ENCODE measurements at places on chromosomes 5 and 9.

GRCh38 chr9:90054810-90055209 is 450.0 kb downstream of the GADD45G start:
- no peak for DNase-seq

- no peak for DNase-seq
These were observed 12.2 kb downstream of the IRF1 start for GRCh38 chr5:132478366-132478871.

GRCh38 chr5:138945421-138946240 is 70.5 kb upstream of the LRRTM2 start:
- DNase-seq: no peak

- no peak for DNase-seq
These were observed 28.1 kb upstream of the PIK3R1 start for GRCh38 chr5:68187268-68188055.

GRCh38 chr9:79984429-79985067 is 412.8 kb downstream of the TLE4 start:
- DNase-seq: no peak

DNA sequence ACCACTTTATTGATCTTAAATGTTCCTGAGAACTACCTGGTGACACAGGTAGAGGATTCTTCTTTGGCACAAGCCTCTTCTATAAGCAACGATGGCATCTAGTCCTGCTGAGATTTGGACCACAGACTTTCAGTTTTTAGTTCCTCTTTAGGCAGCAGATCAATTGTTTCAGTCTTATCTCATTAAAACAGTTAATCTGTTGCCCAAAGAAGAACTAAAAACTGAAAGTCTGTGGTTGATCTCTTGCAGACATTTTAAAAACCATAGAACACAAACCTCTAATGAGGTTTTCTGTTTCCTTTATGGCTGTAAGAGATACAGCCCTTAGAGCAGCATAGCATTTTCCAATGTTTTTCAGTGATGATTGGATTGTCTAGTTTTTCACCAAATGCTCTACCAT is 480.9 kb downstream of the MTRR start:
- no peak for DNase-seq

- peak; percentile 92 for DNase-seq
These were observed 92.6 kb upstream of the TRIM32 start for GRCh38 chr9:116594547-116594946.

DNA sequence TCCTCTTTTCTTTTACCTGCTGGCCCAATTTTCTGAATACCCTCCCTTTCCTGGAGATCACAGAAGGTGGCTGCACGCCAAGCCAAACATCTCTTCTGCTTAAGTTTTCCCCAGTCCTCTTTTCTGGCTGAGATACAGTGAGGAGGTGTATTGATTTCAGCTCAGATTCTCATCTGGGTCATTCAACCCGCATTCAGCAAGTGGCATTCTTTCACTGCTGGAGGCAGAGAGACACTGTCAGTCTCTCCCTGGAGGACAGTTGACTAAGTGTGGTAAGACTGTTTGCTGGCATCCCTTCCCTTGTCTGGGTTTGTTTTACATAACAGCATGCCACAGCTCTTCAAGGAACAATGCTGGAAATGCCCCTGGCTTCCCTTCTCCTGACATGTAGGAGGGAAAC is 60.5 kb downstream of the GABRG2 start:
- DNase-seq: no peak

DNA sequence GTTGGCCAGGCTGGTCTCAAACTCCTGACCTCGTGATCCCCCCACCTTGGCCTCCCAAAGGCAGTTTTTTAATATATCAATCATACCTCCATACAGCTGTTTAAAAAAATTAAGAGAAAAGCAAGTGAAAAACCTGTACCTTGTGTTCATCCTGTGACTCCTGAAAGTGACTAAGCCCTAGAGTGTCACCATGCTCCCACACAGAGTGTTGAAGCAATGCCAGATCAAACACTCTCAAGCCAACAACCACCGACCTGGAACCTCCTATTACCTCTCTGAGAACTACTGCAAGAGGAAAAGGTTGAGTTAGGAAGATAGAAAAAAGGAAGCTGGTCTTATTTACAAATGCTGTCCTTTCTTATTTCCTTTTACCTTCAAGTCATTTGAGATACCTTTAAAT is 123.5 kb downstream of the RASEF start:
- no peak for DNase-seq

DNA sequence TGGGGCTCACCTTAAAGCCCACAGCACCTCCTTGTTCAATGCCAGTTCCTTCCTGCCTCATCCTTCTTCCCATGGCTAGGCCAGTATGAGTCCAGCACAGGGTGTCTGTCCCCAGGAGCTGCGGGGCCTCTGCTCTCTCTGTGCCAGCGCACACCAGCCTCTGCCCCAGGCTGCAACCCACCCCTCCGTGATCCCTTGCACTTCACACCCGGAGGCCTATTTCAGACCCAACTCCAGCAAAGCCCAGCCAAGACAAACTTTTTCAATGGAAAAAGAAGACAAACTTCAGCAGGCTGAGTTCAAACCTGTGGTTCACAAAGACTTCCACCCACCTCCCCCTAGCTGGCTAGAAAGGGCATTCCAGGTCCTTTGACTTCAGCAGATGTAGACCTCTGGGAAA is 56.2 kb upstream of the OTULINL start:
- DNase-seq: no peak

DNA sequence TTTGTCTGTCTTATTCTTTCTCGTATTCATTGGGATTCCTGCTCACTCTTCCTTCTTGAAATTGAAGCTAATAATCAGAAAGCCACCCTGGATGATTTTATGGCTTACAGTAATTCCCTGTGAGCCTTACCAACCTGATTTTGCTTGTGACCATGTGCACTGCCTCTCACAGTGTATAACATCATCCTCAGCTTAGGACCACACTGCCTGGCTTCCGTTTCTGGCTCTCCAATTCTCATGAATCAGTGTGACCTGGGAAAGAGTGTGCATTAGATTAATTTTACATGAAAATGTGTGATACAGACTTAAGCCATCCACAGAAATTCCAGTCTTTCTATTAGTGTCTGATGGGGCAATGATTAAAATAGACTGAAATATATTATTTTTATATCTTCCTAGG is 126.8 kb upstream of the DMRT1 start:
- DNase-seq: no peak

DNA sequence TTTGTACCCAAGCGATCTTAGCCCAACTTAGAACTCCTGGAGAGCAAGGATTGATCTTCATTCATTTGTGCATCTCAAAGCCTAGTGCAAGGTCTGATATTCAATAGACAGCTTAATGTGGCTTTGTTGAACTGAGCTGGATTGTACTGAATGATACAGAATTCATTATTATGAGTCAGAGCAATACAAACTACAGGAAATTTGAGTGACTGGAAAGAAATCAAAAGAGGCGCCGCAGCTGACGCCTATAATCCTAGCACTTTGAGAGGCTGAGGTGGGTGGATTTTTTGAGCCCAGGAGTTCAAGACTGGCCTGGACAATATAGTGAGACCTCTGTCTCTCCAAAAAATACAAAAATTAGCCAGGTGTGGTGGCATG is 58.6 kb downstream of the ENC1 start:
- DNase-seq: no peak

DNA sequence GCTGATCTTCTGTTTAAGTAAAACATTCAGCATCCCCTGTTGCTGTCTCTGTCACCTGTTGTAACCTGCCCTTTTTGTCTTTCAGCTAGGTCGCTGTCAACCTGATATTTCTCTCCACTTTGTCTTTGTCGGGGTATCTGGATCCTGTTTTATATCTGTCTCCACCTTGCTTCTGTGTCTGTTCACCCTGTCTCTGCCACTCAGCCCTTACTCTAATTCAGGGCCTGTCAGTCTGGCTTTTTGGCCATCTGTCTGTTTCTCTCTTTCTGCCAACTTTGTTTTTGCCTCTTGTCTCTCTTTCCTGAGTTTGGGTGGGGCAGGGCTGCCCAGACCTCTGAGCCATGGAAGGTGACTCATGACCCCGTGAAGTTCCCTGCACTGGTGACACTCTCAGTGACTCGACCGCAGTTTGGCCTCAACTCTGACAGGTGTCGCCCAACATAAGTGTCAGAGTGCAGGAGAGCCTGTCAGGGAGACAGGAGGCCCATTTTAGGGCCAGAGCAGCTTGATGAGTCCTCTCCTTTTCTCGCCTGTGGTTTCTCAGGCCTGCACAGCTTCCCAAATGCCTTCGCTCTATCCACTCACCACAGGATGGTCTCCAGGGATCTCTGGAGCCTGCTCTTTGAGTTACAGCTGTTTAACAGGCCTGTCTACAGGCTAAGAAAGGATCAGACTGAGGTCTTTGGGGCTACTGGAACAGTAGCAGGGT is 868 bp downstream of the ZBTB43 start:
- peak; percentile 73 for DNase-seq

GRCh38 chr9:125438506-125439433 is 177.1 kb downstream of the GAPVD1 start:
- no peak for DNase-seq

- DNase-seq: peak; percentile 82
These were observed 21.7 kb downstream of the ANKRD55 start for GRCh38 chr5:56211298-56211865.

DNA sequence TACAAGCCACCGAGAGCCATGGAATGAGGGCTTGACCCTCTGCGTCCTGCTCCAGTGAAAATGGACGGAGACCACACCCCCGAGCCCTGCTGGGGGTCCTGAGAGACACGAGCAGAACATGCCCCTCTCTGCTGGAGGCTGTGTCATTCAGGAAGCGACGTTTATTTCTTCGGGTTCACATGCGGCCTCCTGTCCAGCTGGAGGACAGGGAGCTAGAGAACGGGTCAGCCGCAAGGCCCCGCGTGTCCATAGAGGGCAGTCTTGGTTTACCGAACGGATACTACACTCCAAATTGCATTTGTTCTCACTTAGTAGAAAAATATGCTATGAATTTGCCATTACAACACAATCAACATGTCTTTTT is 36.1 kb downstream of the MRPL36 start:
- DNase-seq: peak; percentile 58

DNA sequence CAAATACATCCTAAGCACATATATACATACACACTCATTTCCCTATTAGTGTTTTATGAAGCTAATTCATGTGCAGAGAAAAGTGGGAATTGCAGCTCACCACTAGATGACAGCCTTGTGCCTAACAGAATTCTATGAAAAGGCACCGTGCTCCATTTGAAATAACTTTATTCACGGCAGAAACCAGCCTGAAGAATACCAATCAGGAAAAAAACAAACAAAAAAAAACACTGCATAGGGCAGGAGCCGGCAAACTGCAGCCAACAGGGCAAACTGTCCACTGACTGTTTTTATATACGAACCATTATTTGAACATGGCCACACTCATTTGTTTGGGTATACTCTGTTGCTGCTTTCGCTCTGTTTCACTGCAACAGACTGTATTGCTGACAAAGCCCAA is 33.6 kb downstream of the ERMP1 start:
- DNase-seq: peak; percentile 31

DNA sequence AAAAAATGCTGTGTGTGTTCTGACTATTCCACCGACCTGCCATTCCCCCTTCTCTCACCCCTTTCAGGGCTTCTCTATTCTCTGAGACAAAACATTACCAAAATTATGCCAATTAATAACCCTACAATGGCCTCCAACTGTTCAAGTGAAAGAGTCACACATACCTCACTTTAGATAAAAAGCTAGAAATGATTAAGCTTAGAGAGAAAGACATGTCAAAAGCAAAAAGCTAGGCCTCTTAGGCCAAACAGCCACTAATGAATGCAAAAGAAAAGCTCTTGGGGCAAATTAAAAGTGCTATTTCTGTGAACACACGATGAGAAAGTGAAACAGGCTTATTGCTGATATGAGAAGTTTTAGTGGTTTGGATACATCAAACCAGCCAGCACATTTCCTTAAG is 279.6 kb upstream of the GRAMD2B start:
- no peak for DNase-seq

GRCh38 chr9:34927061-34927460 is 31.0 kb upstream of the PHF24 start:
- no peak for DNase-seq

GRCh38 chr5:54807421-54807820 is 178.0 kb downstream of the ESM1 start:
- DNase-seq: peak; percentile 90

DNA sequence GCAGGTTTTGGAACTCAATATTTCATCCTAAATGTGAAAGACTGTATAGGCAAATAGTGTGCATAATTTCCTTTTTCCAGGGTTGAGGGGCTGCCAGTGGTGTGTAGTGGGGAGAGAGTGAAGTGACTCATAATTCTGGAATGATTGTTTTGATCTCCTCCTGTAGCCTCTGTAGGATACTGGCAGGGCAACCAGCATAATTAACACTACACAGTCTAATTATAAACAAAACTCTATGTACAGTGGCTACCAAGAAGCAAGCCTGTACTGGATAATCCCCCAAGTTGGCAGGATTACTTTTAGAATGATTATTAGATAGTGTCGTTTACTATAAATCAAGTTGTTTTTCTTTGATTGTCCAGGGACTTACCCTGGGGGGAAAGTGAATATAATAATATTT is 32.2 kb downstream of the LNPEP start:
- peak; percentile 71 for DNase-seq

DNA sequence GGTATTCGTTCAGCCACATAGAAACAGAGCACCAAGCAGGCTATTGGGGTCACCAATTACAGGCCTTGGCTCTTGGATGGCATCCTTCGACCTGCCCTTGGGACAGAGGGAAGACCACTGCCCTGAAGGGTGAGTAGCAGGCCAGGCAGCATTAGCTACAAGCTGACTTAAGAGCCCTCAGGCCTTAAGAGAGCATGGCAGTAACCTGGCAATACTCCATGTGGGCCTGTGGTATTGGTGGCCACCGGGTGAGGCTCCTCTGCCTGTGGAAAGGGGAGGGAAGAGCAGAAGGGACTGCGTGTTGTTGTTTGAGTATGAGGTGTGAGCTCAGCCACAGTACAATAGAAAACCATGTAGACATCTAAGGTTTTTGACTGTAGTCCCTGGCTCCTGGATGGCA is 170.6 kb downstream of the MCTP1 start:
- no peak for DNase-seq

GRCh38 chr9:126155756-126156664 is 170.6 kb upstream of the MVB12B start:
- no peak for DNase-seq

GRCh38 chr5:133065471-133065870 is 13.7 kb downstream of the HSPA4 start:
- no peak for DNase-seq
